PC-9 (cell line): ENCODE measurements at places on chromosomes 5 and 9. TPM values are rescaled to one million over a fixed set of nuclear protein-coding genes. Genes with fewer than 3 reads are reported as not detected.

Gene PCDHGA5
- 0.13 and 0.20 TPM in 2 replicates for total RNA-seq

Gene FSD1L
- total RNA-seq: 4.2 and 5.6 TPM in 2 replicates

DNA sequence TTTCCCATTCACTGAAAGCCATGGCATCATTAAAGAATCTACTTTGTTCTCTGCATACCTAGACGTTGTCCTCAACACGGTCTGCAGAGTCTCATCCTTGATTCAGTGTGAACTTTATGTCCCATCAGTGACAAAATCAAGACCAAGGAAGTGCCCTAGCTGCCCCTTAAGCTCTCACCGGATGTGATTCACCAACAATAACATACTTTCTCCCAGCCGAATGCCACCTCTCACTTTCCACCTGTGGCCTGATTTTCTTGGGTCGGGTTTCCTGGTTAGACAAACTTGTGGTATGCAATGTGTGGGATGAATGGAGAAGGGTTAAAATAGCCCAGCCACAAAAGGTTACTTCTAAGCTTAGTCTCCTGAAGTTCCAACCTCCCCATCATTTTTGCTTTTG lies 145.3 kb upstream of the PAPPA start:
- no peaks in the 10 kb centered on the region for H3K27me3 ChIP-seq
- peak; percentile 74 for DNase-seq
- peak overlapping the region; percentile 84 for H3K27ac ChIP-seq
- peak overlapping the region; percentile 17; the same call in 1 of the 2 replicates for H3K4me3 ChIP-seq
- H3K36me3 ChIP-seq: no peaks in the 10 kb centered on the region

DNA sequence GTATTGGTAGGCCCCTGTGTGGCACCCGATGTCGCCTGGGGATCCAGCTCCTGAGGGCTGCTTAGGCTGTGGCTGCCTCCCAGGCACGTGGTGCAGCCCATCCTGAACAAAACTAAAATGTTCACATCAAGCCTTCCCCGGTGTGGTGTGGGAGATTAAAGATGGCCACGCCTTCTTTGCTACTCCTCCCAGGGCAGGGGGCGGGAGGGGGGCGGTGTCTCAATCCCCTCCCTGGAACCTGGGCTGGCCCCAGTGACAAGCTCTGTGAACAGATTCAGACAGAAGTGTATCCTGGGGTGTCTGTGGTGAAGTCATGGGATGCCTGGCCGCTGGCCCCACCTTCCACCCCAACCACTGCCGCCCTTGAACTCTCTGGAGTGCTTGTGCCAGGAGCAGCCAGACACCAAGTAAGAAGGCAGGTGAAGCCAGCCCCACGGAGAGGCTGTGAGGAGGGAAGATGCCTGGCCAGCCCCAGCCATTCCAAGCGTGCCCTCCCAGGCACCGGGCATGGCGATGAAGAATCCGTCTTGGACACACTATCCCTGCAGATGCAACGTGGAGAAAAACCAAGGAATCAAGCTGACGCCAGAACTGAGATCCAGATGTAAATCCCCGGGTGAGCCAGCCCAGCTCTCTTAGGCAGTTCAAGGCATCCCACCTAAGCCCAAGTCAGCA lies 75.8 kb downstream of the AK8 start:
- 0 out of 2 replicates have a peak, but pooled peaks cover 4% of the 10 kb centered on the region for H3K4me1 ChIP-seq
- H3K4me3 ChIP-seq: no peak overlapping the region
- H3K36me3 ChIP-seq: no peaks in the 10 kb centered on the region
- no peak overlapping the region for H3K27ac ChIP-seq
- no peak for DNase-seq

DNA sequence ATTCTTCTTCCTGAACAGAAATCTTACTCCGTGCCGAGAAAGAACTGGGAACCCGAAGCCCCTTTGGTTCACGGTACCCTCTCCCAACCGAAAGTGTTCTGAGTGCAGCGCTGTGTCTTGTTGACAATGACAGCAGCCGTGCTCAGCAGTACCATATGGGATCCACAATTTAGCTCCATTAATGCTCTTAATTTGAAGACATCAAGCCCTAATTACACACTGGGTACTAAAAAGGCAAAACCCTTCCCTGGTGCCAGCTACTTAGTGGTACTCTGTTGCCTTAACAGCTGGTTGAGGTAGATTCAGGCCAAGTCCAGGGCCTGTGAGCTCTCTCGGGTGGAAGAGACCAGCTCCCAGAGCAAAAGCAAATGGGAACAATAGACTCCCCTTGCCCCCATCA lies 24.5 kb downstream of the DDX31 start:
- H3K27me3 ChIP-seq: no peaks in the 10 kb centered on the region
- H3K27ac ChIP-seq: no peak overlapping the region
- no peaks in the 10 kb centered on the region for H3K4me1 ChIP-seq

DNA sequence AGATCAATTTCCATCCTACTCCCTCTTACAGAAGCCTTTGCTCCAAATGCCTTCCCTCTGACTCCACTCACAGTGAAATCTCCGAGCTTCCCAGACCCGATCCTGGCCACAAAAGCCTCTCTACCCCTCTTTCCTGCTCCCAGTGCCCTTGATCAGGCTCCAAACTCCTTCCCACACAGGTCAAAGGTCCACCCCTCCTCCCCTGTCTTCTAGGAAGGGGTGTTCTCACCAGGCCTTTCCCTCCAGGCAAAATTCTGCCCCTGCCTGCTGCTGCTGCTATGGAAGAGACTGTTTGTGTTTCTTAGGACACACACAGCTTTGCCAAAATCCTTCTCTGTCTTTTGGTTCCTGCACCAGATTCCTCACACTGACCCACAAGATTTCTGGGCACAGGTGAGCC lies 85.8 kb upstream of the ALDH1A1 start:
- no peak overlapping the region for H3K27ac ChIP-seq
- no peaks in the 10 kb centered on the region for H3K36me3 ChIP-seq
- no peaks in the 10 kb centered on the region for H3K27me3 ChIP-seq
- DNase-seq: peak; percentile 57
